ENCODE measurements at places on chromosomes 7 and 10.

GRCh38 chr7:90923541-90923997 is 327.4 kb downstream of the CDK14 start:
- no peak for DNase-seq

DNA sequence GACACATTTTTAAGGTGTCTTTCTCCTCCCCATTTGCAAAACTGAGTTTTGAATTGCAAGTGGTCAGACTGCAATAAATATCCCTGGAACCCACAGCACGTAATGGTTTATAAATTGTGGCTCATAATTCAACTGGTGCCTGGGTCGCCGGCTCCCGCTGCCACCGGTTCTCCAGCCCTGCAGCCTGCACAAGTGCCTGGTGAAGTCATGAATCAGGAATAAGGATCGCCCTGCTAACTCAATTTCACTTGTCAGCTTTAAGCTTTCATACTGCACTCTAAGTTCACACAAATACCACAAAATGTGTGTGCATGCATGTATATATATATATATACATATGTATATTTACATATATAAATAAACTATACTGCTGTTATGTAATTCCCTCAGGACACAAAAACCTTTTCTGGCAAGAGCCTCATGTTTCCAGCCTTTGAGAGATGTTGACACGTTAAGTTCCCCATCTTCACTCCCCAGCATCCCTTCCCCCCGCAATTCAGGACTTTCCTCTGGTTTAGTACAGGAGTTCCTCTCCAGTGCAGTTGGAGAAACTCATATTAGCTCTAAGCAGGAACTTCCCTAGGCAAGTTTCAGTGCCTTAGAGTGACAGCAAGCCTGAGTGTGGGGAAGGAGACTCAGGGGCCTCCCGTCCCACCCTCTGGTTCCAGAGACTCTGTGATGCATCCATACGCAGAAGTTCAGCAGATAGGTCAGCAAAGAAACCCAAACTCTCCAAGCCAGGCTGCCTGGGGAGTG is 129.2 kb upstream of the UNC5B start:
- no peak for DNase-seq

- no peak for DNase-seq
These were observed 348.2 kb downstream of the SDK1 start for GRCh38 chr7:3649250-3649649.

- no peak for DNase-seq
These were observed 5.1 kb downstream of the SHH start for GRCh38 chr7:155807065-155807671.

DNA sequence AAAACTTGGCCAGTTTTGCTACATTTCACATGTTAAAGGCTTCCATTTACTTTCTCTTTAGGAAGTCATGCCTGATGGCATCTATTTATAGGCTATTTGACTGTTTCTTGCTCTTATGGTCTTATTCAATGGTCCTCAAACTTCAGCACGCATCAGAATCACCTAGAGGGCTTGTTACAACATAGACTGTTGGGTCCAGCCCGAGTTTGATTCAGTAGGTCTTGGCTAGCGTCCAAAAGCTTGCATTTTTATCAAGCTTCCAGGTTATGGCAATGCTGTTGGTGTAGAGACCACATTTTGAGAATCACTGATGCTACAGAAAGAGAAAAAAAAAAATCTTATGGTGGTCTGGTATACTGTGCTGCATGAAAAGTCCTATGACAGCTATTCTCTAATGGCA is 51.9 kb downstream of the MTPN start:
- no peak for DNase-seq

- DNase-seq: no peak
These were observed 19.2 kb downstream of the ST8SIA6 start for GRCh38 chr10:17435187-17435586.

DNA sequence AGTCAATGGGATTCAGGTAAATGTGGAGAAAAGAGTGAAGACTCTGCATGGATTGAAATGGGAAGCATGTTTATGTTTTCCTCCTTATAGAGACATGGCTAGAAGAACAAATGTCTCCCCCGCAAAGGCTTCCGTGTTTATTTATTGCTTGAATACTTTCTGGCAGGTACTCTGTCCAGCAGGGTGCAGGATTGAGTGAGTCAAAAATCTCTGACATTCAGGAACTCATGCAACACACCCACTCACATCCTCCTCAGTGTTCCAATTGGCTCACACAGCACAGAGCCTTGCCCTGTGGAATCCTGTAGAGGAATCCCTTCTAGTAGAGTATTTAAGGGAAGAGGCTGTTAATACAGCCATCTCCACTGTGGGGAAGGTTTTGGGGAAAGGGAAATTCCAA is 290.3 kb upstream of the VWC2 start:
- no peak for DNase-seq

- no peak for DNase-seq
These were observed 80.6 kb downstream of the RGS10 start for GRCh38 chr10:119461923-119462322.

GRCh38 chr10:101046332-101047238 is 15.2 kb upstream of the KAZALD1 start:
- DNase-seq: no peak

DNA sequence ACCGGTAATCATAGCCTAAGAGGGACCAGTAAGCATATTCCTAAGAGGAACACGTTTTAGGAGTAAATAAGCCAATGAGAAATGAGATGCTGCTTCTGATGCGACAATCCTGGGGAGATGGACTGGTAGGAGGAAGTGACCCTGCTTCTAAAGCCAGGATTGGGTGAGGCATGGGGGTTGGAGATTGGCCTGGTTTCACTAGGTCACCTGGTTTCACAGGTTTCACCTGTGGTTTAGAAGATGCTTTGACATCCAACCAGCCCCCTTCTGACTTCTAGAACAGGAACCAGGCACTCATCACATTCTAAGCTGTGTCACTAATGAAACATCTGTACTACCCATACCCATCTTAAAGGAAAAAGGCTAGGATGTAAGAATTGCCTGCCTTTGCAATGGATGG is 53.0 kb upstream of the BAMBI start:
- no peak for DNase-seq

DNA sequence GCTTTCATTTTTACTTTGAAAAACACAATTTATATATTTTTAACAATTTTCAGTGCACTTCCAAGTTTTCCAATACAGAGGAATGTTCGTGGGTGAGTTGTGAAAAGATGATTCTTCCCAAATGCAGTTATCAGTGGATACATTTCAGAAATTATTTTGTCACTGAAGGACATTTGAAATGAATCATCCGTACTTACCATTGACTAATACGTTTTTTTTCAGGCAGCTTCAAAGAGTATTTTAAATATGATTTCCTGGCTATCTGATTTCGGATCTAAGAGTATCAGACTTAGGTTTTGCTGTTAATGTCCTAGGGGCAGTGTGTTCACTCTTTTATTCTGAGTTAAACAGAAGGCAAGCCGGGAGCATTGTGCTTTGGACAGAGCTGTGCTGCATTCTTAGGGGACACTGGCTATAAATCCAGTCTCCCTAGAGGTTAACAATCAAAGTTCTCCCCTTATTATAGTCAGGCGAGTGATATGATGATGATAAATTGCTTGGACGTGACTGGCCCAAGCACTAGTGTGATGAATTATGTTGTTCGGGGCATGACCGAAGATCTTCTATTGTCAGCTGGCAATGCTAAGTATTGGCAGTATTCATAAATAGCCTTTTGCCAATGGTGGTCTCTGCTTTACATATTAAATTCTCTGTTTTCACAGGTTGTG is 4.5 kb downstream of the PTER start:
- DNase-seq: no peak

GRCh38 chr7:141275350-141275749 is 201.5 kb downstream of the TMEM178B start:
- DNase-seq: no peak

DNA sequence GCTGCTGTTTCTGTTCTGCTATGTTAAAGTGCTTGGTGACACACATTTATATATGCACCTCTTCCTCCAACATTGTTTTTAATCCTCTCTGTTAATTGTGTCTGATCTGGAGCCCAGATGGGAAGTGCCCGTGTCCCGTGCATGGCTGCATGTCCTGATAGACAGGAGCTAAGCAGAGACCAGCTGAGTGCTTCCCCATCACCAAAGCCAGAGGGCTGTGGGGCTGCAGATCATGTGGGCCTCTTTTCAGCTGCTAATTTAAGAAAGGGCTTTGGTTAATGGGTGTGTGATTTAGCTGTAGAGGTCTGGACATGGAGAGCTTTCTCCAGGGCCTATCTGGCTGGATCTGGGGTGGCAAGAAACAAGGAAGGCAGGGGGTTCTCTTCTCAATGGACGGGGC is 96.5 kb upstream of the NPS start:
- no peak for DNase-seq

- no peak for DNase-seq
These were observed 17.2 kb downstream of the SGPL1 start for GRCh38 chr10:70832852-70833528.

DNA sequence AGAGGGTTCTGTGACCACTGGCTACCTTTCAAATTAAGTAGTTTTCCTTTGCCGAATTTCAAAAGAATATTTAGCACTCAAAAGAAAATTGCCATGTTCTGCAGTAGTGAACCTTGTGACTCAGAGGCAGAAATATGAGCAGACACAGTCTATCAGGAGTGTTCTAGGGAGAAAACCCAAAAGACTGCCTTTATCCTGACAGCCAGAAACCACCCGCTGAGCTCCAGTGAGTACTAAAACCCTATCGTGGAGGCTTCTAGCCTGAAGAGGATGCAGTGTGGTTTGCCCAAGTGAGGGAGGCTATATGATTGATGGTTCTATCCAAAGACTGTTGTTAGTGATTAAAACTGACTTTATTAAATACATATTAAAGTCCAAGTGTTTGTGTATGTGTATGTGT is 21.9 kb downstream of the CHRM2 start:
- no peak for DNase-seq

DNA sequence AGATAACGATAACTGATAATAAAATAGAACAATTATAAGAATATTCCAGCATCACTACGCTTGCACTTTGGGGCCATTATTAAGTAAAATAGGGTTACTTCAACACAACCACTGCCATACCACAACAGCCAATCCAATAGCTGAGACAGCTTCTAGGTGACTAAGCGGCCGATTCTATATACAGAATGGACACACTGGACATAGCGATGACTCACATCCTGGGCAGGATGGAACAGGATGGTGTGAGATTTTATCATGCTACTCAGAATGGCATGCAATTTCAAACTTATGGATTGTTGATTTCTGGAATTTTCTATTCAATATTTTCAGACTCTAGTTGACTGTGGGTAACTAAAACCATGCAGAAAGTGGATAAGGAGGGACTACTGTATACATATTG is 920.9 kb downstream of the LRMDA start:
- no peak for DNase-seq

DNA sequence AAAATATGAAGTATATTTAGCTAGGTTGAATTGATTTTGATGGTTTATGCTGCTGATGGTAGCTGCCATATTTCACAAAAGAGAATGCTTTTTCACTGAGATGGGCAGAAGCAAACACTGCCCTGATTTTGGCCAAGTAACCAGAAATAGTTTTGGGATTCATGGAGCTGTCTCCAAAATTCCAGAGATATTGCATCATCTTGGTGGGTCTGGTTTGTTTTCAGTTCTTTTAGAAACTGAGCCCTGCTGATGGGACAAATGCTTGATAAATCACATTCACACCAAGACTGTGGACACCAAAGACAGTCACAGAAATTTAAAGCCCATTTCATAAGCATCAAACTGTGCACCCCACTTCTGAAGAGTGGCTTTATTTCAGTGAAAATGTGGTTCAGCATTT is 140.5 kb downstream of the BICC1 start:
- DNase-seq: no peak

DNA sequence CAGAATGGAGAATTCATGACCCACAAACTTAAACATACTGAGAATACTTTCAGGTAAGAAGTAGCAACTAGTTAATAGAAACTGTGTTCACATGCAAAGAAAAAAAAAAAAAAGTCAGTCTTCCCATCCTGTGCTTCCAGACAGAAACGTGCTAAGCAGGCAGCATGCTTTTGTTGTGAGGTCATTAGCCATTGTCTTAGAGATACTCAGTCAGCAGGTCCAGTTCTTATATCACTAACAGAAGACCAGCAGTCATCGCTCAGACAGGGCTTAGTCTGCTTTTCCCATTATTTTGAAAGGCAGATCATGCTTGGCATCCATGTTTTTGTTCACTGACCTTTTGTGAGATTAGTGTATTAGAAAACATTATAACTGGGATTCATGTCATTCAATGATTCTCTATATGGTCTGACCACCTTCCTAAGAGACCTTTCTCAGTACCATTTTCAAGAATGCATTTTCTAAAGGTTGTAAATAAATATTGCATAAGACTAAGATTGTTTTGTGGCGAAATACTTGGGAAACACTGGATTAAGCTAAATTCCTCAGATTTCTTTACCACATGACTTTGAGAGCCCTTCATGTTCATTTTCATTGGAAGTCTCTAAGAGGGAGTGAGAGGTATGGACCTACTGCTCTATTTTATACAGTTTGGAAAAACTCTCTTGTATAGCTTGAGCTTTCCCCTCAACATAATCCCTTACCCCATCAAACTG is 45.0 kb upstream of the AGBL3 start:
- DNase-seq: no peak

DNA sequence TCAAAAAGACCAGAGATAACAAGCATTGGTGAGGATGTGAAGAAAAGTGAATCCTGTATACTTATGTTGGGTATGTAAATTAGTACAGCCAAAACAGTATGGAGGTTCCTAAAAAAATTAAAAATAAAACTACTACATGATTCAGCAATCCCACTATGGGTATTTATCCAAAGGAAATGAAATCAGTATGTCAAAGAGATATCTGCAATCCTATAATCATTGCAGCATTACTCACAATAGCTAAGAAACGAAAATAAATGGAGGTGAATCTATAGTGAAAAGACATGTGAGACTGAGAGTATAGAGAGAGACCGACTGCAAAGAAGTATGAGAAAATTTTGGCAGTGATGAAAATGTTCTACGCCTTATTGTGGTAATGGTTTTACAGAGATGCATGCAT is 139.2 kb upstream of the TMEM168 start:
- DNase-seq: no peak

- peak; percentile 64 for DNase-seq
These were observed 95.1 kb upstream of the DIP2C start for GRCh38 chr10:784403-785088.

- DNase-seq: no peak
These were observed 1002.6 kb downstream of the SORCS3 start for GRCh38 chr10:105643660-105644059.

- no peak for DNase-seq
These were observed 25.6 kb downstream of the TACR2 start for GRCh38 chr10:69391158-69391557.

GRCh38 chr10:101244321-101245050 is 15.2 kb upstream of the LBX1 start:
- DNase-seq: no peak

DNA sequence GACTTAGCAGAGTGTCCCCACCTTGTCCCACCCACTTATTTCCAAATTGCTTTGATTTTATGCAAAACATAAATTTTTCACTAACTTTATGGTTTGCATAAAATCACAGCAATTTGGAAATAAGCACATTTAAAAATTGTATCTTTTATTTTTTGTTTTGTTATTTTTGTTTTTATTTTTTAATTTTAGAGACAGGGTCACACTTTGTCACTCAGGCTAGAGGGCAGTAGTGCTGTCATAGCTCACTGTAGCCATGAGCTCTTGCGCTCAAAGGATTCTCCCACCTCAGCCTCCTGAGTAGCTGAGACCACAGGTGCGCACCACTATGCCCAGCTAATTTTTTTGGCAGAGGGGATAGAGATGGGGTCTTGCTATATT is 43.2 kb downstream of the APBB1IP start:
- DNase-seq: no peak

All from activated naive CD4-positive, alpha-beta T cell treated with anti-CD3 and anti-CD28 coated beads, Interleukin-2, amount 50 U/mL, for 16 hours (primary cell).